ENCODE measurements at places on chromosomes 13 and 19.

DNA sequence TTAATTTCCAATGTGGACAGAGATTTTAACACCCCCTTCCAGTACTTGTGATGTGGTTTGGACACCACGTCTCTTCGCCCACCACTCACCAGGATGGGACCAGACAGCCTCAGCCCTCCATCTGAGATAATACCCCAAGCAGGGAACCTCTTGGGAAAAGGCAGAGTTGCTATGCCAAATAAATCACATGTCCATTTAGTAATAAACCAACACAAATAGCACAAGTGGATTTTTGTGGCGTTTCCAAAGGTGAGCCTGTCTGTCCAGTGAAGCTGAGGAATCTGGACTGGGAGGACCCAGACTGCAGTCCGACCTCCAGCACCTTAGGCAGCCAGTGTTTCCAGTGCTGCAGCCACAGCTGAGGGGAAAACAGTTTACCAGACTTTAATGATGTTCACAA is 34.1 kb upstream of the GAS6 start:
- DNase-seq, result peak; percentile 62

DNA sequence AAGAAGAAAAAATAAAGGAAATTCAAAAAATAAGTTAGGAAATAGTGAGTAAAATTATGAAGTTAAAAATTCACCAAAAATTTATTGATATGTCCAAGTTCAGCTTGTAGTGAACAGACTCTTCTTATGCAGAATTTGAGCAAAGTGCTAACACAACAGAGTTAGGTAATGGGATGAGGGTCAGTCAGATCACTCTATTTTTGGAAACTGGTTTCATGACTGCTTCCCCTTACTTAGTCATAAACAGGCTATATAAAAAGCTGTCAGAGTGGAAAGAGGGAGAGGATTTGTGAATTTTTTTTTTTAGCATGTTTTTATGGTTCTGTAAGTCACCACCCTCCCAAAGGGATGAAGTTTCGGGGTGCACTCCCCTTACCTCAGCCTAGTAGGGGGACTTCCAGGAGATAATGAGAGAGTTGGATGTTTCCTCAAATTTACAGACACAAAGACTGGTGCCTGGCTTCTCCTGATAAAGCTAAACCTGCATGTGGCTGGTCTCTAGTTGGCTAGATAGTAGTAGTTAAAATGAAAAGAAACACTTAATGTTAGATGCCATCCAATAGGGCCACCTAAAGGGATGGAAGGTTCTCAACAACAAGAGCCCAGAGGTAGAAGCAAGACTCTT is 4.5 kb downstream of the CPB2 start:
- DNase-seq, result no peak

- no peak for DNase-seq
Observed at GRCh38 chr19:51615991-51616390, 14.2 kb downstream of the SIGLEC5 start.

DNA sequence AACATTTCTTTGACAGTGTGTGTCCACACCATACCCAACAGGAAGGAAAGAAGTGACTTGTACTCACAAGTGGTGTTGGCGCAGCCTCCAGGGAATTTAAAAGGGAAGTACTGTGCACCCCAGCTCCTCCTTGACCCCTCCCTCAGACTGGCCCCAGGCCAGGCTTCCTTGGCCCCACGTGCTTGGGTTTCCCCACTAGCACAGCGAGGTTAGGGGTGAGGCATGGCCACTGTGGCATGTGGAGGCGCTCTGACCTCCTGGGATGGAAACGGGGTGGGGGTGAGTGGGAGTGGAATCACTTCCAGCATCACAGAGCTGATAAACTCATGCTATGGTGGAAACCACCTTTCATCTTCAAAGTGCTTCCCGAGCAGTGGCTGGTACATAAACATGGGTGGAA is 168.6 kb downstream of the ZNF536 start:
- DNase-seq, result no peak

GRCh38 chr13:91232716-91233115 is 114.8 kb upstream of the MIR17HG start:
- DNase-seq, result no peak

DNA sequence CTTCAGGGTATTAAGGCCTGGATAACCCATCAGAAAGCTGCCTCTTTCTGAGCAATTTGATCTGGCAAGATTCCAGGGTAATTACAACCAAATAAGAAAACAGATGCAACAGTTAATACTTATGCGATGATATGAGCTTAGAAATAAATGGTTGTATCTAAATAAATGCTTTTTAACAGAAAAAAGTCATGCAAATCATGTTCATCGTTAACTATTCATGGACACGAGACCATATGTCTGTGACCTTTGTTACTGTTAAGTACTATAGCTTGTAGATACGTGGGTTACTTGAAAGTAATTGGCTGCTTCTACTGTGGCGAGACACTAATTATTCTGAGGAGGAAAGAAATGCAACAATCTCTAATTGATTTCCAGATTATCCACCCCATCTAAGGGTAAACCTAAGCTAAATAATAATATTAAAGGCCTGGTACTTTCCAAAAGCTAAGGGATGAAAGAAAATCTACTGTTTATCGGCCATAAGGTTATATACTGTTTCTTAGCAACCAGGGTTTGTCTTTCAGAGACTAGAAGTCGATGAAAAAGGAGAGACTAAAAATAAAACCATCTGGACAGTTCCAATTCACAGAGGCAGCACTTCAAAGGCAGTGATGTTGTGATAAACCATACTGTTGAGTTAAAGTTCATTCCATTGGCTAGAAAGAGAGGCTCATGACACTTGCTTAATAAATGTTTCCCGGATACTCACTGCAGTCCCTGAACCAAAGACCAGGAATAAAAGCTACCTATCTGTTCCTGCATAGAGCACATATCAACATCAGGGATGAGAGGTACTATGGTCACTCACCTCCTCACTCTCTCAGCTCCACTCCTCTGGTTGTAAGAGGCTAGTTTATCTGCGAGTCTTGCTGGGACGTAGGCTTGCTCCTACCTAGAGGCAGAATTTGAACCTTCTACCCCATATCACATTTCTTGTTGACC is 1.5 kb downstream of the EPSTI1 start:
- no peak for DNase-seq

DNA sequence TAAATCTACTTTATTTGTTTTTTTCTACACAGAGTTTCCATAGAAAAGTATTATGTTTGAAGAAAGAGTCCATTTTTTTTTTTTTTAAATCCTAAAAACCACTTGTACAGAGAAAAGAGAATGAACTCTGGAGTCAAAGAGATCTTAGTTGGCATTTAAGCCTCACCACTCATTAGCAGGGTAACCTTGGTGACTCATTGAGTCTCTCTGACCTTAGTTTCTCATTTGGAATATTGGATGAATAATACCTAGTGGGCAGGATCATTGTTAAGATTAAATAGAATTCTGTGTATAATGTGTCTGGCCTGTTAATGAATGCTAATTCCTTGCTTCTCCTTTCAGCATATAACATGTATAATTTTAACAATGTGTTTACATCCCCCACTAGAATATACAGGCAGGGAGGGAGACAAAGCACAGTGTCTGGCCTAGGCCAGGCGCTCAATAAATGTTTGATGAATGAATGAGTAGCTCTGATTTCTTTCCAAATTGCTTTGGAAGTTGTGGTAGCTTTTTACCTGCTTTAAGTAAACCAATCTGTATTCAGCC is 48.7 kb upstream of the MYCBP2 start:
- DNase-seq, result no peak

DNA sequence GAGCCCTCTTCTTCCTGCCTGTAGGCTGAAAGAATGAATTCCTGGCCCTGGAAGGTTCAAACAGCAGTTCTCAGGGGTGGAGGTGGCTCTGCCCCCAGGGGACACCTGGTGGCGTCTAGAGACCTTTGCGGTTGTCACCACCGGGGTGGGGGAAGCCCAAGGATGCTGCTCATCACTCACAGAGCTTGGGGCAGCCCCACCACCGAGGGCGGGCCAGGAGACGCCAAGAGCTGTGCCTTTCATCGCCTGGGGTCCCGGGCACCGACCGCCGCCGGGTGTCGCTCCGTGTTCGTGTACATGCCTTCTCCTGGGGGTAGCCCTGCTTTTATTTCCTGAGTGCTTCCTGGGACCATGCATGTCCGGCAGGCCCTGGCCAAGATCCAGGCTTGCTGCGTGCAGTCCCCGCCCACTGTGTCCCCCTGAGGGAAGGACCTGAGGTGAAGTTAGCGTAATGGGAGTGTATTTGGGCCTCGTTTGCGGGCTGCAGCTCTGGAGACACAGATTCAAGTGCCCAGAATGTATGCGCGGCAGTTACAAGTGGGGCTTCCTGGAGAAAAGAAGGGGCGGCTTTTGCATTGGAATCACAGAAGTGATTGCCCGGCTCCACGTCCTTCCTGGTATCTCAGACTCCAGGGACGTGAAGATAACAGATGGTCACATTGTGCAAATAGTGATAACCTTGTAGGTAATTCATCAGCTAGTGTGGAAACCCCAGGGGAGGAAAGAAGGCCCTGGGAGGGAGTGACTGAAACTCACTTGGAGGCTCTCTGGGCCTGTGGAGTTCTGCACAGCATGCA is 7.8 kb downstream of the DOT1L start:
- no peak for DNase-seq

GRCh38 chr13:20955496-20955895 is 53.0 kb upstream of the XPO4 start:
- DNase-seq, result no peak

- no peak for DNase-seq
Observed at GRCh38 chr19:38870612-38871011, 7.5 kb downstream of the RINL start.

DNA sequence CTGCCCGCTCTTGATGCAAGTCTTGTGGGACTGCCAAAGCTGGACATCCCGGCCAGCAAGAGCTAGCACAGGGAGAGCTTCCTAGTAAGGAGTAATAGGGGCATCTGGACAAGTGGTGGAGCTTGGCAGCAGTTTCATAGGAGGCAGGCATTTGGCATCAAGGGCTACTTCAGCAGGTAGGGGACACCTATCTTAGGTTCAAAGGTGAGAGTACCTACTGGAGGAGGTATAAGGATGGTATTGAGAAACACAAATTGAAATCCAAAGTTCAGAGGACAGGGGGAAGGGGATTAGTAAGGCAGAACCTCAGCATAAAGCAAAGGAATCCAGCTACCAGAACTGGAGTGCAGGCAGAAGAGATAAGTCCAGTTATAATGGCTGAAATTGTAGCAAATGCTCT is 441.7 kb downstream of the OXGR1 start:
- DNase-seq, result no peak

- DNase-seq, result no peak
Observed at GRCh38 chr13:75749407-75749806, 113.3 kb downstream of the LMO7 start.

DNA sequence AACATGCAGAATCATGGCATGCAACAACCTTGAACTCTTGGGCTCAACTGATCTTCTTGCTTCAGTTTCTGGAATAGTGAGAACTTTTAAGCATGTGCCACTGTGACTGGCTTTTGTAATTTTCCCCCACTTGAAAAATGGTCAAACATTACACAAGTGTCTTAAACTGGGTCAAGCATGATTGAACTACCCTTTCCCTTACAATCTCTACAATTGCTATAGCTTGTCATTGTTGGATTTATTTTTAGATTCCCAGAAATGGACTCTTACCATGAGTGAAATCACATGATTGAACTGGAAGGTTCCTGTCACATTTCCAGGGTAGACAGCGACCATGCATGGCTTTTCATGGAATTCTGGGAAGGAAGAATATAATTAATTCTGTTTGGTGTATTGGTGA is 102.2 kb upstream of the TUBA3C start:
- no peak for DNase-seq

DNA sequence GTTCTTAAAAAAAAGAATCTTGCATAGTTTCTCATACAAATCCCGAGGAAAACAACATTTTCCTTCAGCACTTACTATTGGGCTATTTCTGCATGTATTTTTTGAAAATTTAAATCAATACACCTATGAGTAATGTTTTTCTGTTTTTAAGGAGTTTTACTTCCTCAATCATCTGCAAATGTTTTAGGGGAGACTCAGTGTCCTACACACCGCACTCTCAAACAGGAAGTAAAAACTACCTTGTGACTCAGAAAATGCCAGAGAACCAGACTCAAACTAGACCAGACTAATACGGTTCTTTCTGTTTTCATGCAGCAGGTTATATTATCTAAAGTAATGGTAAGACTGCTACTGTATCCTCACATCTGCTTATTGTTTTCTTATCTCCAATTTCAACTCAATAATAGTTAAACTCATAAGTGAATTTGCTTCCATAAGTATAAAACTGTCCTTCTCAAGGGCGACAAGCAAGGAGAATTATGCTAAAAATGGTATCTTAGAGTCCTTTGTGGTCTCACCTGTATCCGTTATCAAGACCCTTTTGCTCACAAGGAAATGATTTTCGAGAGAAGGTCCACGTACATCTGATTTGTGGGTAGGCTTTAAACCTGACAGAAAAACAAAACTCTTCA is 52.5 kb downstream of the FLT3 start:
- no peak for DNase-seq
